ENCODE measurements at places on chromosomes 11 and 22.

- no peak for DNase-seq
Observed at GRCh38 chr11:83037877-83038276, 33.8 kb downstream of the RAB30 start.

GRCh38 chr11:130070846-130071200 is 1.1 kb downstream of the APLP2 start:
- peak; percentile 56 for DNase-seq

DNA sequence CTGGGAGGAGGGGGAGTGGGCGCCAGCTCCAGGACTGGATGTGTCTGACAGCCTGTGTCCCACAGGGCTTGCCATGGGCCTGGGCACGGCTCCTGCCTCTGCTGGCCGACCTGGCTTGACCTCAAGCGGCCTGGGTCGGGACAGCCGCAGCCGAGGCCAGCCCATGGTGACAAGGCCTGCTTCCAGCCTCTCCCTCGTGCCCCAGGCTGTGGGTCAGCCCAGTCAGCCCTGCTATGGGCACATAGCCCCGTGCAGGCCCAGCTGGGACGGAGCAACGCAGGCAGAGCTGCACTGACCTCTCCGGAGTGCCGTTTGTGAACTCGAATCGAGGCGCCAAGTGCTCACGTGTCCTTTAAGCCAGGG is 17.9 kb downstream of the OSBPL5 start:
- peak; percentile 50 for DNase-seq

DNA sequence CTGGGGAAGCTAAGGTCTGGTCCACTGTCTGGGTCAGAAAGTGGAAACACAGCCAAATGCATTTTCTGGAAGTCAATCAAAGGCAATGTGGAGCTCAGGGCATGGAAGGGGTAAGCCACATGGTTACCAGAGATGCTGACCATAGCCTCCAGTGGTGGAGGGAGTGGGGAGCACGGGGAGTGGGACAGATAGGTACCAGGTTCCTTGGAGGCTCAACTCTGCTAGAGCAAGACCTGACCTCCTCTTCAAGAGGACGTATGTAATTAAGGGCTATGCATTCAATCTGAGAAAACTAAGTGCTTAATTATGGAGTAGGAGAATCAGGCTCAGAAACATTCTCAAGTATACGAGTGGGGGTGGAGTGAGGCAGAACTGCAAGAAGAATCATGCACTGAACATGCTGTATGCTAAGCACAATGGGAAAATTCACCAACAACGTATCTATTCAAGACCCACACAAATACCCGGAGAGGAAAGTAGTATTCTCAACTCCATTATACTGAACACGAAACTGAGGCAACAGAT is 65.2 kb upstream of the PHOX2A start:
- no peak for DNase-seq

GRCh38 chr11:133222425-133223330 is 309.6 kb downstream of the OPCML start:
- DNase-seq: no peak

DNA sequence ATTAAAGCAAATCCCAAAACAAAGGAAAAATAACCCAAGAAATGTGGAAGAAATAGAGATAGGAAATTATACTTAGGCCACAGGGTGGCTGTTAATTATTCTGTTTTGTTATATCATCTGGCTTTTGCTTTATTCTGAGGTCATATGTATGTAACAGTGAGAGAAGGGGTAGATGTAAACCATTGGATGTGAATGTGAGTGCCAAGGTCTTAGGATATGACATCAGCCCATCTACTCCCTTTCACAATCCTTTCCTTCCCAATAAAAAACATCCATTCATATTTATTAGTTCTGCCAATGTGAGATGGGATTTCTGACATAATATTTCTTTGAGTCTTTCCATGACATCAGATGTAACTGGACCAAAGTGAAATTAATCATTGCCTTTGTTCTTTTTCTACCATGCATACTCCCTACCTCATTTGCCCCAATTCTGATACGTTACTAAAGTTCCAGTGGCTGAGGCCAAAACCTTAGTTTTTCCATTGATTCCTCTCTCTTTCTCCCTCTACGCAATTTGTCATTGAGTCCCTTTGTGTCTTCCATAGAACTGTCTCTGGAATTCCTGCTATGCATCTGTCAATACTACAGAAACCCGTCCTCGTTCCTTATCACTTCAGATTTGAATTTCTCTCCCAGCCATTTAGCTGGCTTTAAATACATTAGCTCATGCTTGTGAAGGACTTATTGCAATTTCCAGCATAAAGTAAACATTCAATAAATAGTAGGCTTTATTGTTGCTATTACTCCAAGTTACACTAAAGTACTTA is 170.3 kb downstream of the ARHGAP42 start:
- no peak for DNase-seq

- no peak for DNase-seq
Observed at GRCh38 chr11:133922078-133922870, 34.5 kb downstream of the IGSF9B start.
